SK-N-SH treated with all-trans-retinoic acid at 6 μM for 48 hours (cell line): ENCODE measurements at places on chromosomes 5 and 9.

DNA sequence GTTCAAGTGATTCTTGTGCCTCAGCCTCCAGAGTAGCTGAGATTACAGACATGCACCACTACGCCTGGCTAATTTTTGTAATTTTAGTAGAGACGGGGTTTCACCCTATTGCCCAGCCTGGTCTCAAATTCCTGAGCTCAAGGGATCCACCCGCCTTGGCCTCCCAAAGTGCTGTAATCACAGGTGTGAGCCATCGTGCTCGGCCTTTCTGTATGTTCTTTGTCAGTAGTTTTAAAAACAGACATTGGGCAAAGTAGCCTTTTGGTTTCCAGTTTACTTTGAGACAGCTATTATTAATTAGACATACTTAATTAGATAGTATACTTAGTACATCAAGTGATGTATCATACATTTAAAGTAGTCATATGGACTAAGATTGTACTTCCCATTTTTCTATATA, 45.2 kb downstream of the RBM27 start:
- no peak for ATAC-seq

GRCh38 chr5:83277953-83278352, 193.6 kb upstream of the VCAN start:
- no peak for ATAC-seq

DNA sequence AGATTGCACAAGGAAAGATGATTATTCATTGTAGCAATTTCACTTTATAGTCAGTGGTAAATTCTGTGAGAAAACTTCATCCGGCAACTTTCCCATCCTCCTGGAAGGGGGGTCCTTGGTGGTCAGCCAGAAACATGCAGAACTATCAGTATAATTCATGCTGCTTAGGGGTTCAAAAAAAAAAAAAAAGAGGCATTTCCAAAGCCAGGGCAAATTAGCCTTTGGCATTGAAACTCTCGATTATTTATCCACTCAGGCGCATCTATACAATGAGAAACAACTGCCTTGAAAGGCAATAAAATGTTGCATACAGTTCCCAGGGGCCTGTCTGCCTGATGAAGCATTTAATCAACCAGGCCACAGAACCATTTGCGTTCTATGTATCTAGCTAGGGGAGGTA, 263.3 kb downstream of the TMEM167A start:
- no peak for ATAC-seq

DNA sequence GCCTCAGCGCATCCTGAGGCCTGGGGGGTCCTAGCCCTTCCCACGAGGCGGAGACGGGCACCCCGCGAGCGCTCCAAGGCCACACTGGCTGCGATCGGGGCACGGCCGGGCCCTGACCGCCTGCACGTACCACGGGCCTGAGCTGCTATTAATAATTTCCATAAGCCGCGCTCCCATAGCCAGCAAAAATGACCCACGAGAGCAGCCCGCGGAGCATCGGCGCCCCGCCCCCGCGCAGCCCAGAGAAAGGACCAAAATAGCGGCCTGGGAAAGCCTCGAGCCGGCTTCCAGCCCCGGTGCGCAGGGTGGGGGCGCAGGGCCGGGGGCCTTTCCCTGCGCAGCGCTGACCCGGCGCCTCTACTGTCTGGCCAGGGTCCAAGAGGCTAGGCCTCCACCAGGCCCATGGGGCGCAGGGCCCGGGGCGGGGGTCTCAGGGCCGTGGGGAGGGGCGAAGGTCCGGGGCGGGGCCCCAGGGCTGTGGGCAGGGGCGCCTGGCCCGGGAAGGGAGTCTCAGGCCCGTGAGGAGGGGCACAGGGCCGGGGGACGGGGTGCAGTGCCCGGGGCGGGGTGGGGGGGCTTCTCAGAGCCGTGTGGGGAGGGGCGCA, 54.4 kb downstream of the EXD3 start:
- no peak for ATAC-seq

- ATAC-seq: no peak
Observed at GRCh38 chr5:173623296-173623771, 6.9 kb upstream of the BOD1 start.

DNA sequence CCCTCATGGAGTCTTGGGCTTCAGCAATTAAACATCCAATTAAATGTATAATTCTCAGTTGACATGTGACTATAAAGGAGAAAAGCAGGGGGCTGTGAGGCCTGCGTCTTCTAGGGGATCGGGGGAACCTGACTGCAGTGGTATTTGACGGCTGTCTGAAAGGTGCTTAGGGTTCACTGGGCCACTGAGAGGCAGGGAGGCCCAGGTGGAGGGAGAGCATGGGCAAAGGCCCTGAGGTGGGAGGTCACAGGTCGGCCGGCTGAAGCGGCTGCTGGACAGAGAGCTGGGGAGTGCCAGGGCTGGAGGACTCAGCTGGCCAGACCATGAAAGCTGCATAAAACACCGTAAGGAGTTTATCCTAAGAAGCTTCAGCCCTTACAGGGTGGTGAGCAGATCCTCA, 23.9 kb downstream of the ERGIC1 start:
- ATAC-seq: no peak

- no peak for ATAC-seq
Observed at GRCh38 chr5:123500471-123500870, 11.5 kb upstream of the CSNK1G3 start.

DNA sequence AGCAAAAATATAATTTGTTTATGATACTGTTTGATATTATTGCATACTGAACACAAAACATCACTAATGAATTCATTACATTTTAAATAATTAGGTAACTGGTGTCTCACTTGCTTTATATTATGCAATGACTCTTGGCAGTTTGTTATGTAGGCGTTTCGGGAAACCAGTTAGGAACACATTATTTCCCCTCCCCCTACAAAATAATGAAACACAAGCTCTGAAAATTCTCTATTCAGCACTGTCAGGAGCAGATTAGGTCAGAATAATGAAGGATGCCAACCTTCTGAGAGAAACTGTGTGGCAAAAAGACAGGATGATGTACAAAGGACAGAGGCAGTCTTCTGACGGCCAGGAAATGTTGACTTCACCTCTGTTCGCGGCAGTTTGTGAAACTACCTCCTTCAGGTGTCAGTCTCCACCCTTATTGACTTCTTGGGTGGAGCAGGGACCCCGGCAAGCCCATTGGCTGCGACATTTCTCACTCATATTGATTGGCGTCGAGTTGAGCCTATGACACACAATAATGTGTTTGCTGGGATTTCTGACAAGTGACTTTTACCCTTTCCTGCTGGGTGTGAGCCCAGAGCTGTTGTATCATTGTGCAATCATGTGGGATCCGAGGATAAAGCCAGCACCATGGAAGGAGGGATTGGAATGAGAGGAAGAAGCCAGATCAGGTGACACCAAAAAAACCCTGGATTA, 33.9 kb downstream of the SH3PXD2B start:
- ATAC-seq: no peak
